Stimulated activated CD8-positive, alpha-beta memory T cell treated with anti-CD3 and anti-CD28 coated beads, Interleukin-12 subunit alpha, Interleukin-12 subunit beta, amount 100 ng/mL, for 4 hours (primary cell): ENCODE measurements at places on chromosomes 2 and 18.

DNA sequence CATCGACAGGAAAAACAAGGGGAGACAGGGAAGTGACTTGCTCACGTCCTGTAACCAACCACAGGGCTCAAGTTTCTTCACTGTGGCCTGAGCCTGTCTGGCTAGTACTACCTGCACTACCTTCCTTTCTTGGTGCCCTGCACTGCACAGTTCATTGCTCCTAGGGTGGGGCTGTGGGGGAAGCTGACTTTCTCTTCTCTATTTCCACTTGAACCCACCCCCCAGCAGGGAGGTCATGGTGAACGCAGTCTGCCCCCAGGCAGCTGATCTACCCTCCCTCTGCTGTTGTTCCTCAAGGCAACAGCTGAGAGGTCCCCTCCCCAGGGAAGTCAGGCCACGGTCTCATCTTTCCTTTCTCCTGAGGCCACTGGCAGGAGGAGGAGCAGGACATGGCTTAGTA lies 532.1 kb downstream of the SOX11 start:
- DNase-seq: no peak

GRCh38 chr2:57180042-57180567 lies 866.5 kb upstream of the VRK2 start:
- no peak for DNase-seq

GRCh38 chr2:97806738-97807618 lies 93.6 kb downstream of the ZAP70 start:
- DNase-seq: peak; percentile 48

DNA sequence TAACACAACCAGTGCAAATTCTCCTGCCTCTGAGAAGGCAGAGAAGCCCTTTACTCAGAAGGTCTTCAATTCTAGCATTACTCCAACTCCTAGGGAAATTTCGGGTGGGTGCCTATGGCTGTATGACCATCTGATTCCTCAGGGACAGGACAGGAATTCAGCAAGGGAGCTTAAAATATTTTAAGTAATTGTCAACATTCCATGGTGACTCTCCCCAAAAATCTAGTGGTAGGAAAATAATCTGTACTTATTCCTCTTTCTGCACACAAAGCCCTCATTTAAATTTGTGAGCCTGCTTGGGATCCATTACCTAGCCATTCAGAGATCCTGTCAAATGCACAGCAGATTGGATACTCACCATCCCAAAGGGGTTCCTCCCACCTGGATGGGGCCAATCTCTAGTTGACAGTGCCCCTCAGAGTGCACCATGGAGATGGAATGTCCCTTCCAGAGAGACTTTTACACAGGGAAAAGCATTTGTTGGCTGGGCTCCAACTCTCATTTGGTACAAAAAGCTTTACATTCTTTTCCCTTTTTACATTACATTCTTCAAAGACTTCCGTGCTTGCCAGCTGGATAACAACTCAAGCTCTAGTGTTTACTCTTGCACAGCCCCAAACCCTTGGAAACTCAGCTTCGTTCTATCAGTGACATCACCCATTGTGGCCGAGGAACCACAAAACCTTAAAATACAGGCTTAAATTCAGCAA lies 3.1 kb upstream of the TMEM150A start:
- DNase-seq: no peak

DNA sequence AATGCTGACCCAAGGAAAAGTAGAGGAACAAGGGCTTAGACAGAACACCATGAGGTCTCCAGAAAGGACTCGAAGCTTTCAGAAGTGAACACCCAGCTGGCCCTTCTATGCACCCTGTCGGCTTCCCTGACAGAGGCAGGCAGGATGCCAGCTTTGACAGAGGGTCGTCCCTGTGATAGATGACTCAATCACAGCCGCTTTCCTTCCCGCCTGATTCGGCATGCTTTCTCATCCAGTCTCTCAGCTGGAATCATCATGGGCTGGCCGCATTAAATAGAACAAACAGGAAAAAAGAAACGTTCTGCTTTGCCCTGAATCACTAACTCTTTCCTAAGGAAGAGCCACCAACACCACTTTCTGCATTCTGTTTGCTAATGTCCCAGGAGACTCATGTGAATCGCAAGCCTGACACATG lies 140.3 kb upstream of the RAB12 start:
- DNase-seq: no peak
